Fibroblast of the aortic adventitia (primary cell): ENCODE measurements at places on chromosomes 4 and X. TPM values are rescaled to one million over a fixed set of nuclear protein-coding genes. Genes with fewer than 3 reads are reported as not detected.
A peak's percentile ranks its signal among the peaks of the same experiment; 100 is the strongest.

CCDC110 gene
- 4.2 and 5.4 TPM in 2 replicates for total RNA-seq

AKAP14 gene
- total RNA-seq, result not detected in 2 replicates

CSAG2 gene
- not detected in 2 replicates for total RNA-seq

DNA sequence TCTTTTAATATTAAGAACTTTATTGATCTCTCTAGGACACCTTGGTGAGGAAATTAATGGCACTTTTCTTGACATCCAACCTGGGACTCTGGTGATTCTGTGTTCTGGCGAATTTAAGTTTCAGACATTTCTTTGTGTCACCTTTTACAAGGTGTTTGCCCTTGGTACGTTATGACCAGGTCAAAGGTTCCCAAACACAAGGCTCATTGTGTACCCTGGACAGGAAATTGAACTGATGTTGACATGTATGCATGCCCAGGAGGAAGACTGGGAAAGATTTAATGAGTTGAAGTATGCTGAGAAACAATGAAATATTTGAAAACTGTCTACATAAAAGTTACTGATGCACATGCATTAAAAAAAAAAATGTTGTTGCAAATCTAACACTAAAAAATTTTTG is 22.1 kb downstream of the NIPAL1 start:
- DNase-seq, result no peak

DNA sequence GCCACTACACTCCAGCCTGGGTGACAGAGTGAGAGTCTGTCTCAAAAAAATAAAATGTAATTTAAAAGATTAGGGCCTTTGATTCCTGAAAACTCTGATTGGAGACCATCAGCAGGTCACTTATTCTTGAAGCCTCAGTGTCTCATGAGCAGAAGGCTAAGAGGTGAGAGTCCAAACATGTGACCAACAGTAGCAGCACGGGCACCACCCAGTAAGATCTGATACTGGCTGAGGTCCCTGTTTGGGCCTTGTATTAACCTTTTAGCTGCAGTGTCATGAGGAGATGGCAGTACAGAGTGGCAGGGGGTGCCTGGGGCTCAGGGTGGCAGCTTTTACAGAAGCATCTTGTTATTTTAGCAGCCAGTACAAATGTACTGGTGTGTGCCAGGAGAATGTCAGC is 89.3 kb downstream of the FHDC1 start:
- DNase-seq, result no peak

DNA sequence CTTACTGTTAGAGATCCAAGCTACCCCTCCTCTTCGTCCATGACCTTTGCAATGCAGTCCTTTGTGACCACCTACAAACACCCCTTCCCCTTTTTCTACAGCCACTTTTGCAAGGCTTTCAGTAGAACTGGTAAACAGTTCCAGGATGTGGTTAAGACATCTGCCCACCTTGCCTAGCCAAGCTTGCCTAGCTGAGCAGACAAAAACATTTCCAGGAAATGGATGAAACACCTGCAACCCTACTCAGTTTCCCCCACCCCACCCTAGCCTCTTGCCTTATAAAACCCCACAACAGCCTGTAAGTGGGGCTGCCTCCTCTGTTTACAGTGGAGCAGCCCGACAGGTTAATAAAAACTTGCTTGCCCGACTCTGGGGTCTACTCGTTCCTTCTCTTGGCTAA is 133.8 kb downstream of the ZC4H2 start:
- DNase-seq, result no peak

GRCh38 chrX:115017455-115017854 is at the start of gene IL13RA2:
TSS of gene IL13RA2 (minus strand) at chrX:115017616. CDS start at chrX:115017269, 347 bp downstream.
- peak; percentile 64 for DNase-seq

DNA sequence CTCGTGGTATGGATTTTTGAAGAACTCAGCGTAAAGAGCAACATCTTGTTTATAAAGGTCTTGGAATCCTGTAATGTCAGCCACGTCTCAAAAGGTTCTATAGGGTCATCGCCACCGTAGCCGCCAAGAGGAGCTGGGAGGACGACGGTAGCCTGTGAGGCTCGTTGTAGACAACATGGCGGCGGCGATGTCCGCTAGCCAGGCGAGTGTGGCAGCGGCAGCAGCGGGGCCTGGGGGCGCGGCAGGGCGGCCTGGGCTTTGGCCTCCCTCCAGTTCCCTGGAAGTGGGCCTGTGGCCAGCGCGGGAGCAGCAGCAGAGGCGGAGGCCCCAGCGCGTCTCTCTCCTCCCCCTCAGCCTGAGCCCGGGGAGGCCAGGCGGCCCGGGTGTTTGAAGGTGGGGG is 143.5 kb upstream of the PBDC1 start:
- no peak for DNase-seq

GRCh38 chrX:1249101-1249887 is 19.3 kb upstream of the CSF2RA start:
- no peak for DNase-seq

- no peak for DNase-seq
These were observed 346.5 kb upstream of the FAT1 start for GRCh38 chr4:187070158-187070557.
